ENCODE measurements at places on chromosomes 6 and 20.
A peak's percentile ranks its signal among the peaks of the same experiment; 100 is the strongest.

DNA sequence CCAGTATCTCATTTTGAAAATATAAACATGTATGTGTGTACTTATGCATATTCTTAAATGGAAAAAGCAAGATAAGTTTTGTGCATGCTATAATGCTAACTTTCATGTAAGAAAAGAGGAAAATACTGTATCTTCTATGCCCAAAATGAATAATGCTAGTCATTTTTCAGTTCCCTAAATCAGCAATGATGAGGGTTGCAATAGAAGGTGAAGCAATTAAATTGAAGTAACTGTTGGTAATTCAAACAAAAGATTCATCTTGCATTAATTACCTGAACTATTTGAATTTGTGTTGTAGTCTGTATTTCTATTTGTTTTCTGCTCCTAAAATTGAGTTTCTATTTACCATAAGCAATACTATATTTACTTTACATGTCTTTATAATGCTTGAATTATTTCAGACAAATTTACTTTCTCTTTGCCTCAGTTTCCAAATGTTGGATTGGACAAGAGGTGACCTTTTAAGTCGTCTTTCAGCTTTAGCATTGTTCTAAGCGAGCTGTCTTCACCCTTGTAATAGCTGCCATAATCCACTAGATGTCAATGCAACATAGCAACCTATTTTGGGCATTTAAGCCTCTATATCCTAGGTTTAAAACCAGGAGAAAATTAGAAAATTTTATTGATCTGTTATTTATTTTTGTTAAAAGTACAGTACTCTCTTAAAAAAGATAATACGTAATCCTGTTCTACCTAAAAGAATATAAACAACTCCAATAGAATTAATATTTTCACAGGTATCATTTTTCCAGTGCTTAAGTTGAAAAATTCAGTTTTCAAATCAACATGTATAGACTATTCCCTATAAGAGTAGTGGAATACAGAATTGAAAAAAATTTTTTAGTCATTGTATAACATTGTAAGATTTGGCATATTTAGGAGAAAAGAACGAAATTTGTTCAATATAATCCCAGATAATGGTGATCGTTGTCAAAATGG is 52.3 kb upstream of the IFNGR1 start:
- DNase-seq = peak; percentile 21

DNA sequence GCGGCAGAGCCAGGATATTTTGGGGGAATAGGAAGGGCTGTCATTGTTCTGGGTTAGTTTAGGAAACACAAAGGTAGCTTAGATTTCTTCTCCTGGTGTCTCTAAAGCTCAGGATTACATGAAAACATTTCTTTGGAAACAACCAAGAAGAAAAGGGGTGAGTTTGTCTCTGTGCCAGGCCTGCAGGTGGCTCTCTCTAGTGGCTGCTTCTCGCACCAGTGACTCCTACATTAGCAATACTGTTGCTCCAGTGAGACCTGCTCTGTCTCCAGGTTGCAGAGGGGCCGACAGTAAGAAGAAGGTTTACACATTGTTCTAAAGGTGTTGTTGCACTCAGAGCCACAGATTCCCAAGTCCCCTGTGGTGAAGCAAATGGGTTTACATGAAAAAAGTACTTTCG is 104.6 kb upstream of the GLP1R start:
- no peak for DNase-seq

GRCh38 chr20:15191082-15191723 is 853.8 kb upstream of the FLRT3 start:
- no peak for DNase-seq

GRCh38 chr20:23367770-23368169 is 5.8 kb downstream of the GZF1 start:
- DNase-seq = no peak

DNA sequence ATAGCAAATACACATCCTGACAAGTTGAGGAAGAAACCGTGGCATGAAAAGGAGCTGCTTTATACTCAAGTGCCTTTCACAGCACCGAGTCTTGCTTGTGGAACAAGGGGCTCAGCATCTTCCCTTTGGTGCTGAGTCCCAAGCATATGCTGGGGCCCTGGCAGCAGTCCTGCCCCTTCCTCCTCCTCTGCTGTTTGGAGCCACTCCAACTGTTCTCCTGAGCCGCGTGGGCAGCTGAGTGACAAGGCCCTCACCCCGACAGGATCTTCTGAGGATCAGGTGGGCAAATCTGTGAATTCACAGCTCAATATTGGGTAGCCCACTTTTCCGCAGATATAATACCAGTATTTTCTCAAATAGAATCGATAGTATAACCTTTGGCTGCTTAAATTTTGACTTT is 24.7 kb downstream of the DACT2 start:
- no peak for DNase-seq

- DNase-seq = no peak
Observed at GRCh38 chr6:42938428-42938796, 9.1 kb downstream of the CNPY3 start.

DNA sequence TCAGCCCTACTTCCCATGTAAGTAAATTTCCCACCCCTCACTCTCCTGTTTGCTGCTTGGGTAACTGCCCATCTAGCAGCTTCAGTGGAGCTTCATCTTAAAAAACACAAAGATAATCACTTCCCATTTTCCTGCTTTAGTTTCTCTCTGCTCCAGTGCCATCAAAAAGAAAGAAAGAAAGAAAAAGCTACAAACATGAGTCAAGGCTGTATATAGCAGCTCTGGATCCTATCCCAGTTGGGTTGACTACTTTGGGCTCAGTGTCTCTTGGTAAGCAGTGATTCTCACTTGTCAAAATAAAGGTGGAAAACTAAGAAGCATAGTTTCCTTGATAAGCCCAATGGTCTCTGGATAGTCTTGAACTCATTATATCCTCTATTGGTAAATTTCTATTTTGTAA is 48.7 kb upstream of the SRPK1 start:
- no peak for DNase-seq

GRCh38 chr20:46118481-46119020 is 437 bp downstream of the CD40 start:
- DNase-seq = no peak

DNA sequence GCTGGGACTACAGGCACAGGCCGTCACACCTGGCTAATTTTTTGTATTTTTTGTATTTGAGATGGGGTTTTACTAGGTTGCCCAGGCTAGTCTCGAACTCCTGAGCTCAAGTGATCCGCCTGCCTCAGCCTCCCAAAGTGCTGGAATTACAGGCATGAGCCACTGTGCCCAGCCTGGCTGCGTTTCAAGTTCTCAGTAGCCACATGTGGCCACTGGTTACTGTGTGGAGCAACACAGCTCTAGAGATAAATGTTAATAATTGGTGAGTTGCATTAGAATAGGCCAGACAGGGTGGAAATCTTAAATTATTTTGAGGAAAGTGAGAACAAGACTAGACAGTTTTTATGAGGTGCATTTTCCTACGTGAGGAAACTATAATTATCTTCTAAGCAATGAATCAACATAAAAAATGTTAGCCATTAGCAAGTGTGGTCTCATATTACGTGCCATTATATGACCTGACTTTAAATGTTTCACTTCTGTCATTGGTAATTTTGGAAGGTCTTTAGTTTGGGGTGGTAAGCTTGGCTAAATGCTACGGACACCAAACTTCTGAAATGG is 129.6 kb downstream of the PLEKHG1 start:
- no peak for DNase-seq

GRCh38 chr6:6790891-6791290 is 202.4 kb downstream of the LY86 start:
- DNase-seq = no peak

- no peak for DNase-seq
Observed at GRCh38 chr6:84665401-84665800, 99.0 kb downstream of the TBX18 start.

GRCh38 chr6:64680446-64680845 is 1026.6 kb downstream of the EYS start:
- no peak for DNase-seq

DNA sequence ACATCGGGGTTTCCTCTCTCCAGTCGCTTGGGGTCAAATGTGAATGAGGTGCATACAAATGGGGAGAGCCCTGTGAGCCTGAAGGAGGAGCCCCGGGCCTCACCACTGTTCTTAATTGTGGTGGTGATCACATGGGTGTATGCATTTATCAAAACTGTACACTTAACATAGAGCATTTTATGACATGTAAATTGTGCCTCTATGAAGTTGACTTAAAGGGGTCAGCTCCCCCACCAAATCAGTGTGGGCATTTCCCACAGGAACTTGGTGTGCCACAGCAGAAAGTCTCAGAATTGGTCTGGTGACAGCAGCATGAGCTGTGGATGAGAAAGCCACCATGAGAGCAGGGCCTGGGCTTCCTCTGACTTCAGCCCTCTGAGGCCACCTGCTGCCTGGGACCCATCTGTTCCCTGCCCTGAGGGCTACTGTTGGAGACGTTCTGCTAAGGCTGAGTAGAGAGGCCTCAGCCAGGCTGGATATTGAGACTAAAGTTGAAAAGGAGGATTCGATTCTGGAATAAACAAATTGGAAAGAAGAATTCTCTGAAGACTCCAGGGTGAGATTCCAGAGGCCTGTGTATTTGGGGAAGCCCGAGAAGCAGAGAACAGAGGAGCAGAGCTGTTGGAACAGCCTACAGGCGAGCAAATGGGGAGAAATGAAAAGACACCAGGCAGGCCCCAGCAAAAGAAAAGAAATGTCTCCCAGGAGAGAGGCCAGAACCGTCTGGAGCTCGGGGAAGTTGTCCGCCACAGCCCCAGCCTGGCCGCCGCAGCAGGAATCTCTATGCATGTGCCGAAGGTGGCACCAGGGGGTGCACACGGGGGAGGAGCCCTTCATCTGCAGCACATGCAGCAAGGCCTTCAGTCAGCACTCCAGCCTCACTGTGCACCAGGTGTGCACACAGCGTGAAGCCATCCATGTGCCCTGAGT is 37.6 kb upstream of the XRN2 start:
- no peak for DNase-seq

DNA sequence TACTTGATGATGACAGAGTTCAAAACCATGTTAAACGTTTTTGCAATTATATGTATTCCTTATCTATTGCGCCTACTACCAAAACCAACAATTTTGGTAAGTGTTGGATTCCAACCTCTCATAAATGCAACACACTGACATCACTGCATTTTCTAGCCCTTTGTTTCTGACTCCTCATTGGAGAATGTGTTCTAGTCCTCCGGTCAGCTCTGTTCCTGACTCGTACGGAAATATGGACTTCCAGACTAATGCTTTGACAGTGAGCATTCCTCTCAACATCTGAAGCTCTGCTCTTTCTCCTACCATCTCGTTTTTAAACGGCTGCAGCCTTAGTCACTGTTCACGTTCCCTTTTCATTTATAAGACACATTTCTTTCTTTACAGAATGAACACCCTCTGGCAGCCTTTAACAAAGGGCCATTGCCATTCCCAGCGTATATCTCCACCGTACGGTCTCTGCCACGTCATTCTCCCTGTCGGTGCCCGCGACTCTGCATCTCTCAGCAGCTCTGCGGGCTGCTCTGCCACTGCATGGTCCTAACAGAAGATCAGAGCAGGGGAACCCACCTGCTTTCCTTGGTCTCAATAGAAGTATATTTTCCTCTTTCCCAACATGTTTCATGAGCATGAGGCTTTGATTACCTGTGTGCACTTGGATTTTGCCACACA is 103.0 kb upstream of the SYNDIG1 start:
- peak; percentile 10 for DNase-seq

DNA sequence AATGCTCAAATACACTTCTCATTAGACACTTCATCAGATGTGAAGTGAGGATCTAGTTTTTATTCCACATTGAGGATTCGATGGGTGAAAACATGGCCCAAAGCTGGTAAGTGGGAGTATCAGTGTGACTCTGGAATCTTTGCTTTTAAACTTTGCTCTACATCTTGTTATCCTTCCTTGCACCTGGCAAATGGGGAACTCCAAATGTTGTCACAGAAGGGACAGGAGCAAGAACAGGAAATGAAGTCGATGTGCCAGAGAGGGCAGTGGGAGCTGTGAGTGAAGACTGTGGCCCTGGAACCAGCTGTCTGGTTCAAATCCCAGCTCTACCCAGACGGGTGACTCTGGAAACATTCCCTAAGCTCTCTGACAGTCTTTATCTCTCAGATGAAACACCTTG is 86.7 kb upstream of the AGPAT4 start:
- DNase-seq = no peak

GRCh38 chr6:26033085-26033940 is 53.9 kb upstream of the HFE start:
- DNase-seq = peak; percentile 97

DNA sequence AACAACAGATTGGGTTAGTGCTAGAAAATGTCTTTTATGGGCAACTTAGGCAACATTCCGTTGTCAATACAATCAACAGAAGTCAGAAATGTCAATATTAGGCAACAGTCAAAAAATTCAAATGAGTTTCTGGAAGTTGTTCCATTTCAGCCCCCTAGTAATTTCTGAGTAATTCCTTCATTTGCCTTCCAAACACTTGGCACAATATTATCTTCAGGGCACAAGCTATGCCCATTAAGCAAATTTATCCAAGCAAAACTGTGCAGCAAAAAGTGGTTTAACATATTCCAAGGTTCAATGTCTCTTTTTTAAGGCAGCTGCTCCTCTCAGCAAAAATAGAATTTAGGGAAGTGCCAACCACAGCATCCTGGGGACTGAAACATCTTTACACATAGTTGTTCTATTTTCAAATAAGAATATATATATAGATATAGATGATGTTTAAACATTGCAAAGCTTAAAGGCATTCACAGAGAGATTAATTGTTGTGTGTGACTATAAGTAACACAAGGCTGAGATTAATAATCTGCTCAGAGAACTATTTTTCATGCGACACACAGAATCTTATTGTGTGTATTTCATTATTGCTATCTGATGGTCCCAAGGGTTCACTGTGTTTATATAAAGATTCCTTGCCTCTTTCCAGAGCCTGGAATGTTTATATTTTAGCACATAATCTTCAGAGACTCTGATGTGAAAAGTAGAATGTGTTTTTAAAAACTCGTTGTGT is 75.2 kb upstream of the ADTRP start:
- DNase-seq = no peak

DNA sequence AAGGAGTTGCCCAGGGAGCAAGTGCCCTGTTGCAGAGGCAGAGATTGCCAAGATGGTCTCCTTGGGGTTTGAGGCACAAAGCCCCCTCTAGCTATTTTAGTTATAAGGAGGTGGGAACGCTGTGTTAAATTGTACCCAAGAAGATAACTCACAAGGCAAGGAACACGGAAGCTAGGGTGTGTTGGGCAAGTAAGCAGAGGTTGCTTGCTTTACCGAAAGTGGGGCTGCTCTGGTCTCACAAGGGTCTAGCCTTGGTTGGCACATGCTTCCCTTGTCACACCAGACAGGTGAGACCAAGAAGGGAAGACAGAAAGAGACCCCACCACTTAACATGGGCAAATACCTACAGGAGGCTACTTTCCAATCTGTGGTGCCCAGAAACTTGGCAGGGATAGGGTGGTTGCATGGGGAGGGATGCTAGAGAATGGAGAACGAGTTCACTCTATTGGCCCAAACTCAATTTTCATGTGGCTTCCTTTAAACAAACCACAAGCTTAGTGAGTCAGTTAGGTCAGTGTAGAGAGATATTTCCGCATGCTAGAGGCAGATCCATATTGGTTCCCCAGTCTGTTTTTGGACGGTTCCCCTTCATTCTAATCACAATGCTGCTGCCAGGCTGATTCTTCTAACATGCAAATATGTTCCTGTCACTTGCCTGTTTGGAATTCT is 42.4 kb downstream of the PLAGL1 start:
- no peak for DNase-seq
